ENCODE measurements at places on chromosomes 11 and 22.
A peak's percentile ranks its signal among the peaks of the same experiment; 100 is the strongest.

DNA sequence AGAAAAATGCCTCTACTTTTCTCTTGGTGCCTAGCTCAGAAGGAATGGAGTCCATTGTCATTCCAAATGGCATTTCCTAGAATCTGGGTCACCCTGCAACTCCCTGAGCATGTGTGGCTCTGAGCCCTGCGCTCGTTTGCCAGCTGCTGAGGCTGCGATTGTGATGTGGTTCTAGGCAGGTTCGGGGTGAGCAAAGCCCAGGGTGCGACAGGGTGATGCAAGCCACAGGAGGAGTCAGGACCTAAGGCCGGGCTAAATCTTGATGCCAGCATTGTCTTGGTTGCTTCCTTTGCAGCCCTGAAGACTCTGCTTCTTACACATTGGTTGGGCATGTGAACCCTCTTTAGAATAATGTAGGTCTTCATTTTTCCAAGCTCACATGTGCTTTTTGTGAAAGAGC is 131.0 kb downstream of the MORC2 start:
- no peak for DNase-seq

GRCh38 chr11:85946221-85946620 is 91.0 kb downstream of the CCDC83 start:
- DNase-seq: no peak

GRCh38 chr22:22032099-22032905 is 49.7 kb upstream of the TOP3B start:
- DNase-seq: no peak

DNA sequence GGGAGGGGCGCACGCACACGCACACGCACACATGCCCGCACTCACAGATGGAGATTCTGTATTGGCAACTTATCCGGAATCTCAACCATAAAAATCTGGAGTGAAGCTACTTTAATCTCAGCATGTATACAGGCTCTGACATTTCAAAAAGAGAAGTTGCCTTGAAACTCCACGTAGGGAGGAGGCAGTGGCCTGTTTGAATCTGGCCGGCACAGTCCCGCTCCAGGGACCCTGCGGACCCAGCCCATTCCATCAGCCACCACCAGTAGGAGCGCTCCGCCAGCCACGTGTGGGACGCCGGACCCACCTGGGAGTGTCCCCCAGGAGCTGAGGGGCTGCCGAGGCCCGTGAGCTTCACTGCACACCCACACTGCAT is 1.9 kb upstream of the SYT8 start:
- DNase-seq: no peak

DNA sequence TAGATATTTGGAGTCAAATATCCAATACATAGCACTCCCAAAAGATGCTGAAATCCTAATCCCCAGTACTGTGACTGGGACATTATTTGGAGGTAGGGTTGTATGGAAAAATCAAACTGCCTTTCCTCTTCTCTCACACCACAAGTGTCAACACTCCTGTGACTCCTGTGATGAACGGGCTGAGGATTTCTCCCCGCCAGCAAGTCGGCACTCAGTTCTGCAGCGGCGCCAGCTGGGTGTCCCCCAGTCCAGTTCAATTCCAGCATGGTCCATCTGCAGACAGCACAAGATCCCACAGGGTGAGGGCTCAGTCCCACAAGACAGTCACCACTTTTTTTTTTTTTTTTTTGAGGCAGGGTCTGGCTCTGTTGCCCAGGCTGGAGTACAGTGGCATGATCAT is 4.3 kb upstream of the PARVB start:
- DNase-seq: no peak

- no peak for DNase-seq
Observed at GRCh38 chr11:14764579-14765527, 121.2 kb downstream of the PDE3B start.

DNA sequence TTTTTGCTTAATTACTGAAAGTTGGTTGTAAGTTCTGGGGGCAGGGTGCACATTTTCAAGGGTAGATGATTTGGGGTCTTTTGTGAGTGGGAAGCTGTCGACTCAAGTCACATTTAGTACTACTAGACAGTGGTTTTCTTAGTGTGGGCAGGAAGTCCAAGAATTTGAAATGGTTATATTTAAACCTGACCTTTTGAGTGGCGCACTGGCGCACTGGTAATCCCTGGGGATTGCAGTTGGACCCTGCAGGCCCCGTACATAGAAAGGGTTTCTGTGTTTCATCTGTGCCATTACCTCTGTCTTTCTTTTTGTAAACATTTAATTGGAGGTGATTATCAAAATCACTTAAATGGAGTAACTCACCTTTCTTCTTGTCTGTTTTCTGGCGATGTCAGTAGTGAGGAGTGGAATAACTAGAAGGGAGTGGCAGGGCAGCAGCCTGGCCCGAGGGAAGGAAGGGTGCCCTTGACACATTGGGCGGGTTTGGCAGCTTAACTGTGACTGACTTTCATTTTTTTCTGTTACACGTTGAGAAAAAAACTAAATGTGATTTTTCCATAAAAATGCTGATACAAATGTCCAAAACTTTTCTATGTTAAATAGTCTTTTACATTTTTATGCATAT is 101.8 kb upstream of the GAL start:
- DNase-seq: no peak

DNA sequence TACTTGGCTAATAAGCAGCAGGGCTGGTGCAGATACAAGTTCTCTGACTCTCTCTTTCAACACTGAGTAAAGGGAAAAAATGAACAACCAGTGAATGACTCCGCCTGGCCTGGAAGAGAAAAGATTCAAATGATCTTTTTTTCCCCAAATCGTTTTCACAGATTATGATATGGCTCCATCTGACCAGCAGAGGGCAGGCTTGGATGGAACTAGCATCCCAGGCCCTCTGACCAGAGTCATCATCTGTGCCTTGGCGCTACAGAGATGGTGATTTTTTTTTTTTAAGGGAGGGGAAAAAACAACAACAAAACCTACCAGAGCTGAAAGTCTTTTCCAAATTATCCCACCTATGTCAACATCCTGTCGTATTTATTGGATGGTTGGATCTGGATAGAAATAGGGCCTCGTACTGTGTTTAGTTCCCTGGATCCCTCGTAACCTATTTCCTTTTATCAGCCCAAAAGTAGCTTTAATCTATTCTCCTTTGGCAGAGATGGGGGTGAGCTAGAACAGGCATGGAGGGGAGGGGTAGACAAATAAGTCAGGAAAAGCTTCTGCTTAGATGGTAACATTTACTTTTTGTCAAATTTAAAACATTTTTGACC is 69.7 kb downstream of the PRSS23 start:
- DNase-seq: peak; percentile 6

DNA sequence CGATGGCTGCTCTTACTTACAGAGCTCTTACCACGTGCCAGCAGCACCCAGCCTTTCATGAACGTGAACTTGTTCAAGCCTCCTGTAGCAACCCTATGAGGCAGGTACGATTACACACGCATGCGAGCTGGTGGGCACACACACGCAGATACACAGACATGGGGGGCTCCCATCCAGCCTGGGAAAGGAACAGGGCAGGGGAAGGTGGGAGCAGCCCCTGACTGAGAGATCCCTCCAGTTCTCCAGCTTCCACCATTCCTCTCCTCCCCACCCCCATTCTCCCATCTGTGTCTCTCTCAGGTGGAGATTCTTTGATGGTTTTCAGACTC is 37.6 kb upstream of the WNT11 start:
- no peak for DNase-seq

DNA sequence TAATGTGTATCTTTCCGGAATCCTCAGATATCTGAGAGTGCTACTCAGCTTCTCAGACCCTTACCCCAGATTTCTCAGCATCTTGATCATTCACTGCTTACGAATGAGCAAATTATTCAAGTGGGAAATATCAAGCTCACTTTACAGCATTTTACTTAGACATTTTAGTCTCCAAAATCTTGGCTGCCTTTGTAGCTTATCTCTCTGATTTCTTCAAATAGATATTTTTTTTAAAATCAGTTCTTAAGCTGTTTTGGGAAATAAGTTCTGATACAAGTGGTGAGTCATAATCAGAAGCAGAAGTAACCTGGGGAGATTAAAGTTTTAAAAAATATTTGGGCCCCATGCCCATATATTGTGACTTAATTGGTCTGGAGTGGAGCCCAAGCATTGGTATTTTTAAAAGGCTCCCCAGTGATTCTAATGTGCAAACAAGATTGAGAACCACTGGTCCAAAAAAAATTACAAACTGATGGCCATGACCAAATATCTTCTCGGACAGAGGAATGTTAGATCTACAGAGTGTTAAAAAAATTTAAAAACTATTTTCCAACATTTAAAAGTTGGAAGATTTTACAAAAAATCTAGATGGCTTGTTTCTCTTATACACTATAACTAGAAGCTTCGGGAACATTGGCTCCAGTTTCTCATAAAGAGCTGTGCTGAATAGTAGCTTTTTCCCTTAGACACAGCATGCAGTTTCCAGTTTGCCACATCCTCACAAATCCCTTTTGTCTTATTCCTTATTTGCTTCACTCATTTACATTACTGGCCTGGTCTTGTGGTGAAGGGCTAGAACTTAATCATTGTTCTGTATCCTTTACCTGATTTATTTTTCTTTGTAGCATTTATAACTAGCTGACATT is 87.8 kb upstream of the BMAL1 start:
- DNase-seq: no peak

DNA sequence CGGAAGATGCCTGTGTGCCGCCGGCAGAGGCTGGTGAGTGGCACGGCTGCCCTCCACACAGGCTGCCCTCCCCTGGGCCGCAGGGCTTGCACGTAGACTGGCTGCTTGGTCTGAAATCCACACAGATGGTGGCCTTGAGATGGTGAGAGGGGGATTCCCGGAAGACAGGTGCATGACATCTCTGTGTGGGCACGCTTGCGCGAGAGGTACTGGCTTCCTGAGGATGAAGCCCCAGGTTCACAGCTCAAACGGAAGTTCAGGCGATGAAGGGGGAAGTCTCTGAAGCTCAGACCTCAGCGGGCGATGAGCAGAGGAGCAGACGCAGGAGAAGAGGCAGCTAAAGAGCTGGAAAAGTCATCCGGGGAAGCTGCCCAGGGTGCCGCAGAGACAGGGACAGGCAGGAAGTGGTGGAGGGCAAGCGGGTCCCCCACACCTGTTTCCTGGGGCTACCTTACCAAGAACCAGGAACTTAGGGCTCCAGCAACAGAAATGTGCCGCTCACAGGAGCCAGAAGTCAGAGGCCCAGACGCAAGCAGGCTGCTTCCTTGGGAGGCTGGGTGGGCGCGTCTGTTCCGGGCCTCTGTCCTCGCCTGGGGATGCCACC is 7.2 kb downstream of the CRELD2 start:
- DNase-seq: no peak

DNA sequence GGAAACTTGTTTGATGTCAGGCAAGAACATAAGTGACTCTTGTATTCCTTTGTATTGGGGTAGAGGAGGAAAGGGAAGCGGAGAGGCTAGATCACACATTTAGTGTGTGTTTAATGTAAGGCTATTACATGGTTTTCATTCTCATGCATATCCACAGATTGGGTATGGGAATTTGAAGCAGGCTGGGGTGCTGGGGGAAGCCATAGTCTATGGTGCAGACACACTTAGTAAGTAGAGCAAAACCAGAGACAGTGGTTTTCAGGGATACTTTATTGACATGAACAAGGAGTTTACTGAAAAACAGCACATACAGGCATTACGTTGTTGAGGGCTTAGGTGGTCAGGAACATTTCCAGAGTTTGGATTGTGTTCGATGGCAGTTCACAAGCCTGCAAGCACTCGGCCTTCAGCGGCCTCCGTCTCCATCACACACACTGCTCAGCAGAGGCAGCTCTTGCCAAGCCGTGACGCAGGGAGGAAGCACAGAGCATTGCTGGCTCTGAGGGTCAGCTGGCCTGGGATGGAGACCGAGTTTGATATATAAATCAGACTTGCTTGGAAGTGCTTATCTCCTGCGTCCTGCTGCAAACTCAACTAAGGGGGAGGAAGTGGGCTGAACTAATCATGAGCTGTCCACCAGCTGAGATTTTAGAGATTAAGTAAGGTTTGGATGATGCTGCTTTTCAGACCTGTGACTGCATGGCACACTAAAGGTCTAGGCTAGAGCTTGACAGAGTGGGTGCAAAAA is 25.3 kb downstream of the SCN3B start:
- no peak for DNase-seq

DNA sequence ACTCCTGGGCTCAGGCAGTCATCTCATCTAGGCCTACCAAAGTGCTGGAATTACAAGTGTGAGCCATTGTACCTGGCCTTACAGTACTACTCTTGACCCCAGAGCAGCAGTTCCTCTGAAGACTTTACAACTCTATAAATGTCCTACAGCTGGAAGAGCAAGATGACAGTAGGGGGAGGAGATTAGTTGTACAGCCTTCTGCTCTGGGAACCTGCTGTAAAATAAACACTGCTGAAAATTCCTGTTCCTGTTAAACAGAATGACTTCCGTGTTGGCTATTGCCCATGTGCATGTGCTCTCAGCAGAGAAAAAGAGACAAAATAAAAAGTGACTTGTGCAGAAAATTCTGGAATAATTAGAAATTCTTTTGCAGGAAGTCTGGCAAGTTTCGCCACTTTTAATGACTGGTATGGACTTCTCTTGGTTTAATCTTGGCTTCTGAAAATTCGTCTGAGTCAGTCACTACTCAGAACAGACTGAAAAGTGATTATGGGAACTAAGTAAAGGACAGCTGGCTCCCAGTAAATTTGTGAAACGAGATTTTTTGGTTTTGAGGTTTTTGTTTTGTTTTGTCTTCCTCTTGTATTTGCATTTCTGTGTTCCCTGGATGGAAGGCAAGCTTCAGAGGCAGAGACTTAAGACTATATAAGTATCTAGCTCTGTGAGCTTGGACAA is 955.7 kb downstream of the DLG2 start:
- no peak for DNase-seq

DNA sequence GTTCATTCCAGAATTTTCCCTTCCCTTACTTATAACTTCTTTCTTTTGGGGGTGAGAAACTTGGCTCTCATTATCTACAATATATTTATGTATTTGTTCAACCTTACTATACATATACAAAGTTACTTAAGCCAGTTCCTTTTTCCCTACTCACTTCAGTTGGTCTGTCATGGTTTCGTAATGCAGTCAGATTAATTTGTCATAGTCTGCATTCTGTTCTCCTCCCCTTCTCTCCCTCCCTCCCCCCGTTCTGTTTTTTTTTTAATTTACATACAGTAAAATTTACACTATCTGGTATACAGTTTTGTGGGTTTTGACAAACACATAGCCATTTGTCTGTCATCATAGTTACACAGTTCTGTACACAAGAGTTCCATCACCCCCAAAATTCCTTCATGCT is 71.8 kb upstream of the ADORA2A start:
- no peak for DNase-seq

- DNase-seq: peak; percentile 99
Observed at GRCh38 chr11:46700241-46701077, at the start of the genes ARHGAP1 and ZNF408. Gene ARHGAP1, minus strand, starts transcription at chr11:46700619. Its CDS starts 4,512 bp downstream, at chr11:46696107. Gene ZNF408, plus strand, starts transcription at chr11:46701031. Its CDS starts 17 bp downstream, at chr11:46701048.

DNA sequence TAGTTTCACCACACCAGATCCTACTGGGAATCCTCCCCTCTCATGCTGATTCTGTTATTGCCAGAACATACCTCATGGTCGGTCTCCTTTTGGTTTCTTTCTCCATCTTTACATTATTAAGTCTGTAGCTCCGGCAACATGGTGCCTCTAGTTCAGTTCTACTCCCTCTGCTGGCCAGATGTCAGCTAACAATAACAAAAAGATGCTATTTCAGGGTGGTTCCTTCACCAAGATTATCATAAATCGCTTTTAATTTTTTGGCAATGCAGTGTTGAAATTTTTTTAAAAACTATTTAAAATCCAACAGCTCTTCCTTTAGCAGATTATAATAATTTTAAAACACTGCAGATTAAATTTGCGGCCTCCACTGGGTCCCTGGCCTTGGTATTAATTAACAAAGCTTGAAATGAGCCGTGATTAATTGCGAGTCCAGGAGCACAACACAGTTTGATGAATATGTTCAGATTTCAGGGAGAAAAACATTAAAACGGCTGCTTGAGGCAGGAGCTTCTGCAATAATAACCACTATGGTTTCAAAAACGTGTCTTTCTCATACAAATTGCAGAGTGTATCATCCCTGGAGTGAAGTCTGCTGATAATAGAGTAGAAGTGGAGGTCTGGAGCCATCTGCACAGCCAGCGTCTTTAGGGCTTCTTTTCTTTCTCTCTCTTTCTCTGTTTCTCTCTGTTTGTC is 492.9 kb upstream of the KIRREL3 start:
- DNase-seq: no peak

Data from stimulated activated CD8-positive, alpha-beta memory T cell treated with anti-CD3 and anti-CD28 coated beads, Interleukin-7, amount 100 ng/mL, for 24 hours (primary cell).